IMR-90 (cell line): ENCODE measurements at places on chromosomes 4 and X. TPM values are rescaled to one million over a fixed set of nuclear protein-coding genes. Genes with fewer than 3 reads are reported as not detected.
A peak's percentile ranks its signal among the peaks of the same experiment; 100 is the strongest.

The SH3RF1 gene
- 22.0 and 23.1 TPM in 2 replicates for polyA plus RNA-seq

- H3K4me3 ChIP-seq = no peak overlapping the region
- no peaks in the 10 kb centered on the region for H3K27me3 ChIP-seq
- no peaks in the 10 kb centered on the region for H3K4me1 ChIP-seq
Measured at GRCh38 chr4:52143815-52144214, 92.7 kb downstream of the SPATA18 start.

The DOK7 gene
- not detected in 2 replicates for polyA plus RNA-seq

DNA sequence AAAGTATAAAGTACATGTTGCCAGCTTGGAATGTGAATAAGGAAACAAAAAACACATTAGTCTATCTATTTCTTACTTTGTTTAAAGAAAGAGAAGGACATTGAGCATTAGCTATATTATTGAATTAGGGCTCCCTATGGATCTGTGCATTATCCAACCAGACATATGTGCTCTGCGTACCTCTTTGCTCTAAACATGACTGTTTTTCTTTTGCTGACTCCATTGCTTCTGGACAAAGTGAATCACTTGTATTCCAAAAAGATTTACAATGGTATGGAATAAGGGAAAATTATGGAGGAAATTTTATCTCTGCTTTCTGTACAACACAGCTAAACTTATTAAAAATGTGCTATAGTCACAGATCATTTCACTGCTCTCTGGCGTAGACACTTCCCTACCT lies 727.8 kb upstream of the LCORL start:
- no peaks in the 10 kb centered on the region for H3K36me3 ChIP-seq
- no peaks in the 10 kb centered on the region for H3K4me1 ChIP-seq
- no peaks in the 10 kb centered on the region for H3K27me3 ChIP-seq
- no peak for DNase-seq
- no peak overlapping the region for H3K4me3 ChIP-seq
- no peak overlapping the region for H3K27ac ChIP-seq

The CENPVL1 gene
- not detected in 2 replicates for polyA plus RNA-seq

The GPR119 gene
- polyA plus RNA-seq = not detected in 2 replicates

The DCHS2 gene
- not detected in 2 replicates for polyA plus RNA-seq

DNA sequence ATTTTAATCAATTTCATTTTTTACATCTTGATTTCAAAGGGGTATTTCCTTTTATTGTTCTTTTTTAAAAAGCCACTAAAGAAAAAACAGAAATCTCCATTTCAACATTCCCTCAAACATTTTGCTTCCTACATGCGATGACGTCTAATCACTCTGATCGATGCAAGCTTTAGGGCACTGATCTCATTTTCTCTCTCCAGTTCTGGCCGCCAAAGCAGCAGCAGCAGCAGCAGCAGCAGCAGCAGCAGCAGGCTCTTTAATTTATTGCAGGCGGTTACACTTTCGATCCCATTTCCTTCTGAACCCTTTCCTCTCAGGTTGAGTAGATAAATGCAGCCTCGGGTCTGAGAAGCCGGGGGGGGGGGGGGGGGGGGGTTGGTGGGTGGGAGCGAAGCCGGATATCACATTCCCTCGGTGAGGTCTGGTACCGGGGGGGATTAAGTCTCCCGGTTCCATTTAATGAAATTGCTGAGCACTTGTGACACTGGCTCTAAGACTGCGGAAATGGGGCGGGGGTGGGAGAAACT lies 3.4 kb upstream of the PCDH7 start:
- H3K36me3 ChIP-seq = no peaks in the 10 kb centered on the region
- no peak overlapping the region; the same call in 1 of the 2 replicates for H3K27ac ChIP-seq
- peak overlapping the region; percentile 78 for H3K4me3 ChIP-seq
- peaks cover 2% of the 10 kb centered on the region; the same call in 1 of the 2 replicates for H3K4me1 ChIP-seq

- DNase-seq = peak; percentile 19
- H3K27me3 ChIP-seq = peaks cover 5% of the 10 kb centered on the region
- H3K27ac ChIP-seq = no peak overlapping the region
- H3K4me1 ChIP-seq = no peaks in the 10 kb centered on the region
Measured at GRCh38 chrX:15973299-15973698, 118.7 kb upstream of the AP1S2 start.

The ADH6 gene
- polyA plus RNA-seq = not detected in 2 replicates

The REPS2 gene
- polyA plus RNA-seq = 0.01 and 0.02 TPM in 2 replicates

- H3K36me3 ChIP-seq = no peaks in the 10 kb centered on the region
- no peak overlapping the region for H3K27ac ChIP-seq
- DNase-seq = no peak
- H3K4me1 ChIP-seq = no peaks in the 10 kb centered on the region
- no peak overlapping the region for H3K4me3 ChIP-seq
- H3K27me3 ChIP-seq = no peaks in the 10 kb centered on the region; the same call in 1 of the 2 replicates
Measured at GRCh38 chr4:8287343-8288280, 18.1 kb downstream of the HTRA3 start.

- no peak for DNase-seq
- H3K27me3 ChIP-seq = no peaks in the 10 kb centered on the region
- no peak overlapping the region for H3K27ac ChIP-seq
- H3K4me3 ChIP-seq = no peak overlapping the region
- H3K36me3 ChIP-seq = no peaks in the 10 kb centered on the region
- no peaks in the 10 kb centered on the region for H3K4me1 ChIP-seq
Measured at GRCh38 chr4:34850968-34851367, 1393.3 kb downstream of the ARAP2 start.

- no peak overlapping the region for H3K27ac ChIP-seq
- DNase-seq = no peak
- H3K4me3 ChIP-seq = no peak overlapping the region
- no peaks in the 10 kb centered on the region for H3K4me1 ChIP-seq
- no peaks in the 10 kb centered on the region for H3K27me3 ChIP-seq
Measured at GRCh38 chr4:103429283-103429682, 231.1 kb upstream of the CENPE start.

- no peaks in the 10 kb centered on the region for H3K36me3 ChIP-seq
- H3K27ac ChIP-seq = no peak overlapping the region
- H3K27me3 ChIP-seq = no peaks in the 10 kb centered on the region
- no peak overlapping the region for H3K4me3 ChIP-seq
Measured at GRCh38 chr4:101973361-101973760, 182.8 kb downstream of the BANK1 start.

DNA sequence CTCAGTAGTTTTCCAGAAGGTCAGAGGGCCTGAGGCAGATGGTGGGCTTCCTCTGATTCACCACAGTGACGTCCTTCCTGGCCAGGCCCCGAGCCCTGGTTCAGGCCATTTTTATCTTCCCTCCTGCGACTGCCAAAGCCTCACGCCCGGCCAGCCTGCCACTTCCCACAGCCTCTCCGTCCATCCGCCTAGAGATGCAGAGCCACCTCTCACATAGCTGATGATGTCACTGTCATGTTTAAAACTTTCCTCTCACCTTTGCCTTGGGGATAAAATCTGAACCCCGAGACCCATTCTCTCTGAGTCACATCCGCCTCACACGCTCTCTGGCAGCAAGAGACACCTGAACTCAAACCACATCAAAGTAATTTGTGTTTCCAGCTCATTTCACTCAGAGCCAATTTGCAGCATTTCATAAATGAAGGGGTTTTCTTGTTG lies 175.3 kb downstream of the QDPR start:
- H3K4me1 ChIP-seq = no peaks in the 10 kb centered on the region
- no peaks in the 10 kb centered on the region for H3K36me3 ChIP-seq
- peak; percentile 48 for DNase-seq
- no peak overlapping the region for H3K27ac ChIP-seq
- H3K27me3 ChIP-seq = peaks cover 4% of the 10 kb centered on the region; the same call in 1 of the 2 replicates

DNA sequence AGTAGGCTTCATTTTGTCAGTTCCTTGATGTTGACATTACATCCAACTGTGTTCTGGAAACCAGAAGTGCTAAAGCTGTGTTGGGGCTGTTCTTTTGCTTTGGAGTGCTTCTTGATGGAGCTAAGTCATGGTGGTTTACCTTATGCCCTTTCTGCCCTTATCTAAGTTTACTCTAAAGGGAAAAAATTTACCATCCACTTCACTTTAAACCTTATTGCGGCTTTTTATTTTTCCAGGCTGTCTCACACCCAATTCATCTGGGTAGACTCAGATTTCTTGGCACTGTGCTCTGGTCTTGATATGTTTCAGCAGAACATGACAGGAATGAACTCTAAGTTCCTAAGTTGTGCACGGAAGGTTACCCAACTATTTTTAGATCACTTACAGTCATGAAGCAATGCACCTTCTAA lies 104.7 kb upstream of the TTC29 start:
- DNase-seq = peak; percentile 56
- no peaks in the 10 kb centered on the region; the same call in 1 of the 2 replicates for H3K4me1 ChIP-seq

The GAR1 gene
- polyA plus RNA-seq = 18.2 and 22.0 TPM in 2 replicates

DNA sequence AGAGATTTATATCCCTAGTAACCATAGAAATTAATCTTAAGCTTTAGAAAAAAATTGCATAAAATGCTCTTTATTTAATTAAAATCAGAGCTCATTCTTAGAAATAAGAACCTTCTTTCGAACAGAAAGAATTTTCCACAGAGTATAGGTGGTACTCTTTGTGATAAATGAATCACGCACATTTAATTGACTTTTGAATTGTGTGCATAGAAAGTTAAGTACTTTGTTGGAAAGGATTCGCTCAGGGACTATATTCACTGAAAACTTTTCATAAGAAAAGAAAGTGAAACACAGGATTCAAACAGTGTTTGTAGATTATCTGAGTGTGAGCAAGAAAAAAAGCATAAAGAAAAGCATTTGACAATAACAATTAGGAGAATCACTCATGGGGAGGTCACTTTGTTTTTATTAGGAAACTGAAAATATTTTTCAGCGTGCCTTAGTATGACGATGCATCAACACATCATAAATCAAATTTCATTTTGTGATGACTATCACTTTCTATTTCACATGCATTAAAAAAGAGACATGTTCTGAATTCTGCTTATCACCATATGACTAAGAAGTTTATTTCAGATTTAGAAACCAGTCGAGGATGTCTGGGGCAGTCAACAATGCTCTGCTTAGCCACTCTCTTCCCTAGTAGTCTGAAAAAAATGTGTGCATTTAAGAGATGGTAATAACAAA lies 49.5 kb downstream of the STX18 start:
- no peaks in the 10 kb centered on the region for H3K36me3 ChIP-seq
- peak overlapping the region; percentile 42 for H3K4me3 ChIP-seq
- peak; percentile 77 for DNase-seq
- H3K27ac ChIP-seq = peak overlapping the region; percentile 61; the same call in 1 of the 2 replicates

DNA sequence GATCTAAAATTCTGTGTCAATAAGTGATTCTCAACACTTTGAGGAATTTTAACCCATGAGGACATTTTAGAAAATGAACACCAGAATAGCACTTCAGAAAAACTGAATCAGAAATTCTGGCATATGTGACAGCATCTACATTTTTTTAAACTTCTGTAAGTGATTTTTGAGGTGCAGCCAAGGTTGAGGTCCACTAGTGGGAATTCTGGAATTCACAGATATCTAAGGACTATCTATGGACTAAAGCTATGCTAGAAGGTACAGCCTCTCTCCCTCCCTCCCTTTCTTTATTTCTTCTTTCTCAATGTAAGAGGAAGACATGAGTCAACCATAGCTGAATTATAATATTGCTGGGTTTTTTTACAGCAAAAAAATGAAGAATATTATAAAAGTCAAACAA lies 508.2 kb upstream of the ATOH1 start:
- H3K4me1 ChIP-seq = no peaks in the 10 kb centered on the region
- peak; percentile 12 for DNase-seq
- no peaks in the 10 kb centered on the region for H3K36me3 ChIP-seq
- no peak overlapping the region for H3K4me3 ChIP-seq
- no peaks in the 10 kb centered on the region for H3K27me3 ChIP-seq

The NSD2 gene
- 29.4 and 35.9 TPM in 2 replicates for polyA plus RNA-seq

The CHST7 gene
- 4.8 and 5.5 TPM in 2 replicates for polyA plus RNA-seq

The LIMCH1 gene
- 0.89 and 1.1 TPM in 2 replicates for polyA plus RNA-seq

The SPANXA1 gene
- not detected in 2 replicates for polyA plus RNA-seq

DNA sequence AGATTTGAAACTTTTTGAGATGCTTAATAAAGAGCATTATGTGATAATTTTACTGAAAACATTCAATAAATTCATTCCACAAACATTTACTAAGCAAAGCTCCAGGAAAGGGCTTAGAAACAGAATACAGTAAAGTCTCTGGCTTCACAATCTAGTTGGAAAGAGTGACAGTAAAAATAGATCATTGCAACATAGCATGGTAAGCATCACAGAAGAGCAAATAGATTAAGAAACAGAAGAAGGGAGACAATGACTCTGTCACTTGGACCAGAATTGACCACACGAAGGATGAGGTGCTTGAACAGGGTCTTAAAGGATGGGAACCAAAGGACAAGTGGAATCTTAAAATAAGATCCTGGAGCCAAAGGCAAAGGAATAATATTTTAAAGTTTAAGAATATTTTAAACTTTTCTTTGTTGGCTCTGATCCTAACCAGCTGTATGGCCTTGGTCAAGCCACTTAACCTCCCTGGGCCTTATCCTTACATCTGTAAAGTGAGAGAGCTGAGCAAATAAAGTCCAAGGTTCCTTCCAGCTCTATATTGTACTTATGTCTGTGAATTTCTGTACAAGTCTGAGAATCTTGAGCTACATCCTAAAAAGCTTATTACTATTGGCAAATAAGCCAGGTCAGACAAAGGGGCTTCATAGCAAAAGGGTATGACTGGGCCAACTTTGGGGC lies 33.9 kb downstream of the SEC24D start:
- no peak overlapping the region for H3K4me3 ChIP-seq
- no peak overlapping the region for H3K27ac ChIP-seq
- DNase-seq = no peak
- H3K36me3 ChIP-seq = peaks cover 48% of the 10 kb centered on the region
- H3K27me3 ChIP-seq = no peaks in the 10 kb centered on the region

- no peaks in the 10 kb centered on the region for H3K4me1 ChIP-seq
- H3K4me3 ChIP-seq = no peak overlapping the region
- no peaks in the 10 kb centered on the region for H3K27me3 ChIP-seq
- DNase-seq = no peak
- H3K36me3 ChIP-seq = no peaks in the 10 kb centered on the region
- no peak overlapping the region for H3K27ac ChIP-seq
Measured at GRCh38 chr4:103400405-103400804, 202.3 kb upstream of the CENPE start.

- H3K27ac ChIP-seq = no peak overlapping the region
- no peaks in the 10 kb centered on the region for H3K27me3 ChIP-seq
- no peak for DNase-seq
- H3K4me1 ChIP-seq = 0 out of 2 replicates have a peak, but pooled peaks cover 2% of the 10 kb centered on the region
- no peak overlapping the region for H3K4me3 ChIP-seq
- no peaks in the 10 kb centered on the region for H3K36me3 ChIP-seq
Measured at GRCh38 chrX:117996408-117996807, 120.2 kb downstream of the KLHL13 start.

- H3K27ac ChIP-seq = no peak overlapping the region
- no peak overlapping the region for H3K4me3 ChIP-seq
- H3K36me3 ChIP-seq = no peaks in the 10 kb centered on the region
- DNase-seq = no peak
- H3K27me3 ChIP-seq = no peaks in the 10 kb centered on the region
Measured at GRCh38 chr4:105613306-105613705, 60.9 kb downstream of the ARHGEF38 start.

The MAGEB18 gene
- not detected in 2 replicates for polyA plus RNA-seq

GRCh38 chrX:150197388-150197787 lies 165.7 kb upstream of the MAMLD1 start:
- peaks cover 10% of the 10 kb centered on the region for H3K4me1 ChIP-seq
- DNase-seq = no peak
- no peak overlapping the region for H3K4me3 ChIP-seq
- no peaks in the 10 kb centered on the region for H3K27me3 ChIP-seq

GRCh38 chr4:120699354-120699753 lies 223.2 kb downstream of the PRDM5 start:
- H3K27ac ChIP-seq = no peak overlapping the region
- no peak overlapping the region for H3K4me3 ChIP-seq
- H3K4me1 ChIP-seq = no peaks in the 10 kb centered on the region; the same call in 1 of the 2 replicates
- no peak for DNase-seq
- H3K36me3 ChIP-seq = no peaks in the 10 kb centered on the region
